ENCODE measurements at places on chromosomes 4 and X. TPM values are rescaled to one million over a fixed set of nuclear protein-coding genes. Genes with fewer than 3 reads are reported as not detected.

GLA gene
- polyA plus RNA-seq: 20.9 TPM

CYP2U1 gene
- polyA plus RNA-seq: 2.7 TPM

SLC16A2 gene
- 11.8 TPM for polyA plus RNA-seq

LETM1 gene
- 23.3 TPM for polyA plus RNA-seq

UBE2D3 gene
- 241 TPM for polyA plus RNA-seq

APLN gene
- not detected for polyA plus RNA-seq

TASL gene
- polyA plus RNA-seq: not detected

NPY1R gene
- polyA plus RNA-seq: 13.1 TPM

CT45A2 gene
- polyA plus RNA-seq: not detected

RNF128 gene
- polyA plus RNA-seq: 0.72 TPM

ARR3 gene
- 0.10 TPM for polyA plus RNA-seq

MBNL3 gene
- polyA plus RNA-seq: 1.6 TPM

ESX1 gene
- not detected for polyA plus RNA-seq

TKTL2 gene
- not detected for polyA plus RNA-seq

HPGD gene
- 1.1 TPM for polyA plus RNA-seq
